Lung microvascular endothelial cell (primary cell): ENCODE measurements at places on chromosomes 12 and 14. TPM values are rescaled to one million over a fixed set of nuclear protein-coding genes. Genes with fewer than 3 reads are reported as not detected.

GRCh38 chr12:93011100-93011499 lies 82.0 kb upstream of the EEA1 start:
- peak; percentile 63 for DNase-seq

GRCh38 chr12:89576572-89577220 lies 50.8 kb upstream of the POC1B start:
- no peak for DNase-seq

DNA sequence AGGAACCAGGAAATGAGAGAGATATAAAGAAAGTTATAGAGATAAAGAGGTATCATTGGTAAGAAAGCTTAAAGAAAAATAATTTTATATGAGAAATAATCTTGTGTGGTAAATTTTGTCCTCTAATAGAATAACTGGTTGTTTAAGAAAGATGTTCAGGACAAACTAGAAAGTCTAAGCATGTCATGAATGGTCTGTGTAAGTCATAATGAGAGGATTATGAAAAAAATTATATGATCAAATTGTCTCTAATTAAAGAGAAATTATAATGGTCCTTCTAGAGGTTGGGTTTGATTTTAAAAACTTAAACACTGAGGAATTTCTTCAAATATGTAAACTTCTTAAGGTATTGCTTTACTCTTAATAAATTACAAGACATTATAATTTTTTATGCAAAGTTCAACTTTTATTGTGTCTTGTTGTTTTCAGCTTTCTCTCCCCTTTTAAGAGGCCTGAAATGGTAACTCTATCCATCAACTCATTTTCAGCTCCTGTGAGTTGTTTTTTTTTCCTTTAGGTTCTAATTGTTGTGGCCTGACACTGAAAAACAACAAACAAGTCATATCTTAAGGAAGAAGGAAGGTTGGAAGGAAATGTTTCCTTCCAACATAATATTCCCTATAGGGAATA lies 88.2 kb upstream of the CNOT2 start:
- no peak for DNase-seq

- peak; percentile 72 for DNase-seq
These were observed 59.4 kb downstream of the TSPAN11 start for GRCh38 chr12:30985814-30986452.

DNA sequence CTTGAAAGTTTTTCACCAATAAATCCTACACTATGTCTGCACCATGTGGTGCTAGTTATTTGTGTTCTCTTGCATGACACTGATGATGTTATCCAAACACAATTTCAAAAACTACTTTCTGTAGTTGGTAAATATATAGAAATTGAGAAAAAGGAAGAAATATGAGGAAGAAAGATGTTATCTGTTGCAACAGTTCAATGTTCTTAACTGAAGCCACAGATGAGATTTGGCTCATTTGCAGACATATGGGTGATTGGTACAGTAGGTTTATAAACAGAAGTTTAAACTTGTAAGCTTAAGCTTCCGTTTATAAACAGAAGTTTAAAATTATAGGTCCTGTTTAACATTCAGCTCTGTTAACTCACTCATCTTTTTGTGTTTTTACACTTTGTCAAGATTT lies at the start of gene CLEC12A:
TSS of gene CLEC12A (plus strand) at position 229 of the 400 bp plus-strand sequence. CDS start 188 bp downstream, outside the sequence.
- DNase-seq: no peak

DNA sequence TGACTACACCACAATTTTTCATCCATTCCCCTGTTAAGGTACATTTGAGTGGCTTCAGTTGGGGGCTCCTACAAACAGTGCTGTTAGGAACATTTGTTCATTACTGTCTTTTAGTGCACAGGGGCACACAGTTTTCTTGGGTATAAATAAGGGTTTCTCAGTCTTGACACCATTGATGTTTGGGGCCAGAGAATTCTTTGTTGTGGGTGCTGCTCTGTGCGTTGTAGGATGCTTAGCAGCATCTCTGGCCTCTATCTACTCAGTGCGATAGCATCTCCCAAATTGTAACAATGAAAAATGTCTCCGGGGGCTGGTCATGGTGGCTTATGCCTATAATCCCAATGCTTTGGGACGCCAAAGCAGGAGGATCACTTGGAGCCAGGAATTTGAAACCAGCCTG lies 153.0 kb upstream of the MYL2 start:
- no peak for DNase-seq

SLC5A8 gene
- total RNA-seq: under 0.01 TPM in 1 of 2 replicates, not detected in the other

CCDC38 gene
- not detected in 2 replicates for total RNA-seq

LTBP2 gene
- total RNA-seq: 6.2 and 44.9 TPM in 2 replicates
